Left ventricle myocardium superior (tissue), 1 donor: ENCODE measurements at places on chromosomes 7 and 10.

GRCh38 chr10:3401491-3401938, 228.9 kb upstream of the PITRM1 start:
- DNase-seq = no peak

- peak; percentile 70 for DNase-seq
Measured at GRCh38 chr7:140506788-140507464, 27.6 kb upstream of the MKRN1 start.

- DNase-seq = no peak
Measured at GRCh38 chr7:155809947-155810769, 2.1 kb downstream of the SHH start.

DNA sequence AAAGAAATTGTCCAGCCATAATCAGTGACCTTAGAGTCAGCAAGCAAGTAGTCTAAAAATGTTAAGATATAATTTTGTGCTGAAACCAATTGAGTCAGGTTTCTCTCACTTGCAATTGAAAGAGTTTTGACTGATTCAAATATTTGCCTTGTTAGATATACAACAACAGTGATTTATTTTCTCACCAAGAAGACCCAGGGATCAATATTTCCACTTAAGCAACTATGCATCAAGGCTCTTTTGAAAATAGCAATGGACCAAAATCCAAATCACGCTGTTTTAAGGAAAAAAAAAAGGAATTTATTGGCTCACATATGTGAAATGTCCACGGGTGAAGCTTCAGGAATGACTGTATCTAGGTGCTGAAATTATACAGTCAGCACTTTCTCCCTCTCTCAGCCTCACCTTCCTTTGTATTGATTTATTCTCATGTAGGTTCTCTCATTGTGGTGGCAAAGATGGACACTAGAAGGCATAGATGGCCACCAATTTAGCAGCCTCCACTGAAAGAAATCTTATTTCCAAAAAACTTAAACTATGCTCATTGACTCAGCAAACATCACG, 9.7 kb upstream of the FKBP9 start:
- no peak for DNase-seq

- DNase-seq = no peak
Measured at GRCh38 chr7:113370910-113371309, 252.6 kb upstream of the SMIM30 start.

GRCh38 chr7:150481186-150481920, 30.9 kb downstream of the GIMAP8 start:
- DNase-seq = no peak

DNA sequence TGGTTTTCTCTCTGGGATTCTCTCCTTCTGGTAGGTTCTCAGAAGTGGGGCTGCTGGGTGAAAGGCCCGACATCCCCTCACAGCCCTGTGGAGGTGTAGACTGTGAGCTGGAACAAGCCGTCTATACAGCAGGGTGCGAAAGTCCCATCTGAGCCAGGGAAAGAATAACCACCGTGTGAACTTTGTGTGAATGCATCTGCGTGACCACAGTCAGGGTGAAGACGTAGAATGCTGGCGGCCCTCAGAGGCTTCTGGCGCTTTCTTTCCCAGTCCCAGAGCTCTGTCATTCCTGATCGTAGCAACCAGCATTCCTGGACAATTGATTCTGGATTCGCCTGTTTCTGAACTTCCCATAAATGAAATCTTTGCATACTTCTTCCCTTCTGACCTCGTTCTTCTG, 30.0 kb downstream of the ELFN1 start:
- peak; percentile 8 for DNase-seq

DNA sequence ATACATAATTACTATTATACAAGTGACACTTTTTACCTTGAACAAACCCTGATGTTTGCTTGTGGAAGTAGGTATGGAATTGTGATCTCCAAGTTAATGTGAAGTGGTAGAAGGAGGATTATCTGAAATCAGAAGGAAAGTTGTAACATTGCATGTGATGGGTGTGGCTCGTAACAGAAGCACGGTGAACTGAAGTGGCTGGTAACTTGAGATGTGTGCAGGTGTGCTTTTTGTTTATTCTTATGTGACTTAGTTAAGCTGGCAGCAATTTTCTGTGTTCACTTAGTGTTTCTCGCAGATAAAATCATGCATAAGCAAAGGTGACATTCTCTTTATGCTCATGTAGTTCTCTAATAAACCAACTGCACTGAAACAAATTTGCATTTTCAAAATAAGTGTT, 82.3 kb downstream of the ZEB1 start:
- DNase-seq = no peak

DNA sequence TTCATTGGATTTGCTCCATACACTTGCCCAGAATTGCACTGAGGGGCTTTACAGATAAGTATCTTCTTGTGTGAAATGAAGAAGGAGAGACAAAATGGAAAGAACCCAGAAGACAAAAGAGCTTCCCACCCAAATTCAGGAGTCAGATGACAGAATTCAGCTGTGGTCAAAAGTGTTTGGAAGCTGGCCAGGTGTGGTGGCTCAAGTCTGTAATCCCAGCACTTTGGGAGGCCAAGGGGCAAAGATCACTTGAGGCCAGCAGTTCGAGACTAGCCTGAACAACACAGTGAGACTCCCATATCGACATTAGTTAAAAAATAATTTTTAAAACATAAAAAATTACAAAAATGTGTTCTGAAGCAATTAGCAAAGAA, 27.1 kb downstream of the DUSP5 start:
- DNase-seq = no peak

GRCh38 chr10:87560495-87561129, 55.9 kb downstream of the MINPP1 start:
- no peak for DNase-seq

DNA sequence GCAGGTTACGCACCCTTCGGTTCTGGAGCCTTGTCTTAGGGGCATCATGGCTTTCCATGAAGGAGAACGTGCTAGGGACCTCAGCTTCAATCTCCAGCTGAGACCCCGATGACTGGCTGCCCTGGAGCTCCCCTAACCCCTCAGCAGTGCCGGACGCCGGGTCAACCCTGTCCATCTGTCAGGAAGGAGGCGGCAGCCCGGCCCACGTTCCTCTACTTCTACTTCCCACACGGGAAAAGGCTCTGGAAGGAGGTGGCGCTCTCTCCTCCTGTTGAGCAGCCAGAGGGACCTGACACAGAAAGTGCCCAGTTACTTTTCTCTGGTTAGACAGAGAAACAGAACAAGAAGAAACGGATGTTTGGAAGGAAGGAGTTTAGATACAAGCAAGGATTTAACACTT, 87.4 kb downstream of the DYNC2I1 start:
- no peak for DNase-seq

GRCh38 chr7:138980563-138981291, 462 bp downstream of the KIAA1549 start:
- DNase-seq = no peak

- no peak for DNase-seq
Measured at GRCh38 chr10:97230146-97230545, 44.4 kb upstream of the SLIT1 start.

- no peak for DNase-seq
Measured at GRCh38 chr10:23173214-23174073, 18.7 kb upstream of the PTF1A start.

GRCh38 chr7:99311702-99312101, 14.0 kb upstream of the ARPC1A start:
- no peak for DNase-seq

DNA sequence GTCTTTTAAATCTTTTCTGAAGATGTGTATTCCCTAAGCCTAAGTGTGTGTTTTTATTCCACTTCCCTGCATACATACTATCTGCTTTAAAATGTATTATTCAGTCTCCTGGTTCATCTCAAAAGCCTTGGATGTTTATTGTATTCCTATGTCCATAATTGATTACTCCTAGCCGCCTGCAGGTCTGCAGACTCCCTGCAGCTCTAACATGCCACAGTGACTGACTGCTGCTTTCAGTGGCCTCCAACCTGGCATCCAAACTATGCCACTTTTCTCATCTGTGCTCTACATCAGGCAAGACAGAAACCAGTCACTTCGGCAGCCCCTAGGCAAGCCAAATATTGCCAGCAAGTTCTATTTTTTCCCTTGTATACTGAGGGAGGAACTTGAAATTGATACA, 81.7 kb downstream of the ABCA13 start:
- no peak for DNase-seq
